ENCODE measurements at places on chromosomes 3 and 15. TPM values are rescaled to one million over a fixed set of nuclear protein-coding genes. Genes with fewer than 3 reads are reported as not detected.

DNA sequence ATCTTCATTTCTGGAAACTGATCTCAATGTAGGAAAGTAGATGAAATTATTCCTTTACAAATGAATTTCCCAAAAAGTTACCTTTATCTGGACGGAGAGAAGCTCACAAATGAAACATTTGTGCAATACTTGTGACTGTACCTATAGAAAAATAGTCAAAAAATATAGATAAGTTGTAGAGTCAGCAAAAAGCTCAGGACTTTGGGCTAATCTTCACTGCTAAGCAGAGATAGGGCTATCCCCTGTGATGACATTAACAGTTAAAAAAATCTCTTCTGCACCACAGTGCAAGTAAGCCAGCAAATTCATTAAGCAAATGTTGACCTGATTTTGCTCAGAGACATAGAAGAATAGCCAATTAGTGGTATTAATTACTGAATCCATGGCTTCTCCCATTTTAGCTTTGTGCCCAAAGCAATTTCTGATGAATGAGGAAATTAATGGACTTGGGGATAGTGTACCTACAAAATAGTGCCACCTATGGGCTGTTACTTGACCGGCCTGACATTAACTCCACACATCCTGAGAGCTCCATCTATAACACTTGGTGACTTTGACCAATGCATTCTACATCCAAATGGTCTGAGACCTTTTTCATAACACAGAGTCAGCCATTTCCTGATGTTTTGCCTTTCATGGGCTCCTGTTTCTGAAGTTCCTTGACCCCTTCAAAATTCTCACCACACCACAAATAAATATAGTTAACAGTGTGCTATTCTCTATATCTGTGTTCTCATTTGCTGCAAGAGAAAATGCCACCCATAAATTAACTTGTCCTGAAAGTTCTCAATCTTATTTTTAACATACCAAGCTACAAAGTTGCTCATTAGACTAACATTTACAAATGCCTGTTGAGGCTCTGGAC is 105.0 kb downstream of the SSR3 start:
- no peaks in the 10 kb centered on the region for H3K27me3 ChIP-seq
- peak; percentile 49 for DNase-seq
- H3K27ac ChIP-seq: no peak overlapping the region
- H3K4me3 ChIP-seq: no peak overlapping the region

DNA sequence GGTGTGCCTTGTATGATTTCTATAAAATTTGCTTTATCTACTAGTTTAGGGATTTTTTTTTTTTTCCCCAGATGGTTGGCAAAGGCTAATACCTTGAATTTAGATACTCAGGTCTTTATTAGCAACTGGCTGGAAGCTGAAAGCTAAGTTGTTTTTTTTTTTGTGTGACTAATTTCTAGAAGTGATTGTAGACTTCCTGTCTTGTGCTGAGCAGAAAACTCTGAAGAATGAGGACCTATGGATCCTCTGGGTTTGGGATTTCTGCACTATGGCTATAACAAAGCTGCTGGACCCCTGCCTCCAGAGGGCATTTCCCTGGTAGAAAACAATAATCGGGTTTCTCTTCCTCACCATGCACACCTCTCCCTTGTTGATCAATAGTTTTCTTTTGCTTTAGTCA is 10.0 kb downstream of the ARIH2 start:
- H3K36me3 ChIP-seq: peaks cover 76% of the 10 kb centered on the region
- H3K4me3 ChIP-seq: no peak overlapping the region
- peaks cover 13% of the 10 kb centered on the region for H3K4me1 ChIP-seq
- H3K27ac ChIP-seq: no peak overlapping the region
- DNase-seq: no peak

DNA sequence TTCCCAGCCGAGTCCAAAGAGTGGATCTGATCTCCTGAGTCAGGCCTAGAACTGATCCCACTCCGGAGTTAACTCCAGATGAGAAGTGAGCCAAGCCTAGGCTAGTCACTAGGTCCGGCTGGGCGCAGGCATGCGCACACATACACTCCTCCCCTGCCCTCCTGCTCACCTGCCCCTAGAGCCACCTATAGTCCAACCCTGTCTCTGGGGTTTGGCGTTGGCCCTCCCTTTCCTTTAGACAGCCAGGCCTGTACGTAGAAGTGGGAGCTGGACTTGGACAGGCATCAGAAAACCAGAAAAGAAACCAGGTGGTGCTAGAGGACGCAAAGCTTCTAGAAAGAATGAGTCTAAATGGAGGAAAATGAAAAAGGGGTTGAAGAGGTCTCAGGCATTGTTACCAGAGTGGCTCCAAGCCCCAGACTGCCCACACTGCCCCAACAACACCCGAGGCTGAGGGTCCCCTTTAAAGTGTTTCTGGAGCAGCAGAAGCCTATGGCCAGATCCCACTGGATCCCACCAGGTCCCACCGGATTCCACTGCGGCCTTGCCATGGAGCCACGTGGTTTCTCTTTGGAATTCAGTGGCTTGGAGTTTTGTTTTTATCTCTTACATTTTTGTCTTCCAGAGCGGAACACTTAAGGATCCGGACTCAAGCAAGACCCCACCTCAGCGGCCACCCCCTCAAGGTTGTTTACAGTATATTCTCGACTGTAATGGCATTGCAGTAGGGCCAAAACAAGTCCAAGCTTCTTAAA is 24.2 kb upstream of the TIMP4 start:
- H3K27me3 ChIP-seq: peaks cover 29% of the 10 kb centered on the region
- peaks cover 3% of the 10 kb centered on the region for H3K4me1 ChIP-seq
- H3K36me3 ChIP-seq: no peaks in the 10 kb centered on the region

DNA sequence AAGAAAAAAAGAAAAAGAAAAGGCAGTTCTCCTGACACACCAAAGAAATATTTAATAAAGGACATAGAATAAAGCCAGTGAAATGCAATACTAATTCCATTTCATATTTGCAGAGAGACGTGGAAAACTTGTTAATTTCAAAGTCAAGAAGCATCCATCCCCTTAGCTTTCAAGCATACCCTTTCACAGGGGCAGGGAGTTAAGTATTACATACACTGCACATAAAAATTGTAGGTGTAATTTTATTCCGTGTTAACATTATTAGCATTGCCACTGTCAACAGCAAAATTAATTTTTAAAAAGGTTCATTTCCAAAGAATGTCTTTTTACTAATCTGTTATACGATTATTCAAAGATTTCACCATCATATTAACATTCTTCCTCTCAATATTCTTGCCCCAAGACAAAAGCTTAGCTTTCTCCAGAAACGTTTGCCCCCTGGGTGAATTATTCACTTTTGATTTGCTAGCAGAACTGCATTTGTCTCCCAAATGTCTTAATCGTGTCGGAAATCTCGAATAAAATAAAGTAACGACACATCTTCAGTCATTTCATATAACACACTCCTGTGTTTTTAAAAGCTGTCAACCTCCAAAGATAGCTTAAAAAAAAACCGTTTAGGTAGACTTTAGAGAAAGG is 517.9 kb downstream of the MECOM start:
- H3K36me3 ChIP-seq: peaks cover 30% of the 10 kb centered on the region
- peak overlapping the region; percentile 60 for H3K4me3 ChIP-seq
- H3K27me3 ChIP-seq: no peaks in the 10 kb centered on the region
- peaks cover 19% of the 10 kb centered on the region for H3K4me1 ChIP-seq

- no peaks in the 10 kb centered on the region for H3K4me1 ChIP-seq
- H3K27me3 ChIP-seq: no peaks in the 10 kb centered on the region
- H3K4me3 ChIP-seq: no peak overlapping the region
- DNase-seq: peak; percentile 46
- no peak overlapping the region for H3K27ac ChIP-seq
- H3K36me3 ChIP-seq: no peaks in the 10 kb centered on the region
Observed at GRCh38 chr15:92091155-92091734, 237.7 kb downstream of the SLCO3A1 start.

- H3K27me3 ChIP-seq: no peaks in the 10 kb centered on the region
- H3K4me1 ChIP-seq: no peaks in the 10 kb centered on the region
- H3K36me3 ChIP-seq: no peaks in the 10 kb centered on the region
Observed at GRCh38 chr15:33160581-33161165, 33.8 kb downstream of the FMN1 start.

GRCh38 chr15:58699769-58700168 is 49.7 kb downstream of the ADAM10 start:
- H3K4me1 ChIP-seq: no peaks in the 10 kb centered on the region
- H3K36me3 ChIP-seq: peaks cover 23% of the 10 kb centered on the region
- no peak overlapping the region for H3K27ac ChIP-seq
- no peak overlapping the region for H3K4me3 ChIP-seq
- no peak for DNase-seq

GRCh38 chr3:142934887-142935269 is 28.6 kb downstream of the PAQR9 start:
- no peak overlapping the region for H3K27ac ChIP-seq
- no peak overlapping the region for H3K4me3 ChIP-seq
- no peaks in the 10 kb centered on the region for H3K27me3 ChIP-seq
- H3K4me1 ChIP-seq: no peaks in the 10 kb centered on the region

GRCh38 chr15:99425657-99426301 is 140.0 kb upstream of the MEF2A start:
- no peak overlapping the region for H3K27ac ChIP-seq
- no peak for DNase-seq
- peaks cover 50% of the 10 kb centered on the region for H3K27me3 ChIP-seq
- H3K4me1 ChIP-seq: no peaks in the 10 kb centered on the region
- no peaks in the 10 kb centered on the region for H3K36me3 ChIP-seq

- no peak overlapping the region for H3K4me3 ChIP-seq
- no peak for DNase-seq
- no peaks in the 10 kb centered on the region for H3K36me3 ChIP-seq
- no peaks in the 10 kb centered on the region for H3K4me1 ChIP-seq
Observed at GRCh38 chr3:150299201-150299600, 108.9 kb upstream of the TSC22D2 start.

GRCh38 chr3:36862076-36862755 is 82.6 kb downstream of the TRANK1 start:
- H3K27me3 ChIP-seq: peaks cover 27% of the 10 kb centered on the region
- DNase-seq: no peak
- H3K27ac ChIP-seq: no peak overlapping the region
- no peaks in the 10 kb centered on the region for H3K36me3 ChIP-seq

DNA sequence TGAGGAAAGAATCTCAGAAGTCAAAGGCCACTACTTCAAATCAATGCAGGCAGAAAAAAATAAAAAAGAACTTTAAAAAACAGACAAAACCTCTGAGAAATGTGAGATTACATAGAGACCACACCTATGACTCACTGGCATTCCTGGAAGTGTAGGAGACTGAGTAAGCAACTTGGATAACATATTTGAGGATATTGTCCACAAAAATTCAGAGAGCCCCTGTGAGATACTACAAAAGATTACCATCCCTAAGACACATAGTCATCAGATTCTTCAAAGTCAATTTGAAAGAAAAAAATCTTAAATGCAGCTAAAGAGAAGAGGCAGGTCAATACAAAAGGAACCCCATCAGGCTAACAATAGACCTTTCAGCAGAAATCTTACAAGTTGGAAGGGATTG is 887.3 kb downstream of the NTRK3 start:
- H3K4me1 ChIP-seq: no peaks in the 10 kb centered on the region
- no peak overlapping the region for H3K4me3 ChIP-seq
- no peaks in the 10 kb centered on the region for H3K36me3 ChIP-seq
- no peaks in the 10 kb centered on the region for H3K27me3 ChIP-seq

- H3K27me3 ChIP-seq: no peaks in the 10 kb centered on the region
- no peak overlapping the region for H3K27ac ChIP-seq
- H3K4me1 ChIP-seq: no peaks in the 10 kb centered on the region
- DNase-seq: no peak
- H3K4me3 ChIP-seq: no peak overlapping the region
Observed at GRCh38 chr3:499001-499761, 302.6 kb downstream of the CHL1 start.

DNA sequence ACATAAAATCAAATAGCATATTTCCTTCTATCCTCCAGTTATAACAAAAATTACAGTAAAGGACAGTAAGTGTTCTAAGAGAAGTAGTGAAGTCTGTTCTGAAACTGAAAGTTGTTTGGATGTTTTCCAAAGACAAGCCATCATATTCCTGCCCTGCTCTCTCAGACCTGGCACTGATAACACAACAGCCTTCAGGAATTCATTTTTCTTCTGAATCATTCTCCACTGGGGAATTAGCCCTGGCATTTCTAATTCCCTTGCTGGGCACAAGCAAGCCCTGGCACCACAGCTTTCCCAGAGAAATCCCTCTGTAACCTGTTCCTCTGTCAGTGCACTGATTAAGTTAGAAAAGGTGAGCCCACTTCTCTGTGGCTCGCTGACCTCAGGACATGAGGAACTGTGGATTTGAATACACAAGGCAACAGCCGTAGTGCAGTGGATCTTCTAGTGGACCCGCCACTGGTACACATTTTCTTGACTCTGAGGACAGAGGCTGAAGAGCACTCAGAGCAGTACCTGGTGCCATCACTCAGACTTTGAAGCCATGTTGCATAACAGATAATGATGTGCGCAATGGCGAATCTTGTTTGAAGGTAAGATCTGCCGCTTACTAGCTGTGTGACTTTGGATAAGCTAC is 61.6 kb downstream of the WWTR1 start:
- H3K36me3 ChIP-seq: no peaks in the 10 kb centered on the region
- no peak for DNase-seq
- H3K27me3 ChIP-seq: no peaks in the 10 kb centered on the region

- peaks cover 44% of the 10 kb centered on the region for H3K4me1 ChIP-seq
- DNase-seq: no peak
- H3K27me3 ChIP-seq: no peaks in the 10 kb centered on the region
- no peaks in the 10 kb centered on the region for H3K36me3 ChIP-seq
Observed at GRCh38 chr15:74397239-74398068, 30.0 kb upstream of the CYP11A1 start.

DNA sequence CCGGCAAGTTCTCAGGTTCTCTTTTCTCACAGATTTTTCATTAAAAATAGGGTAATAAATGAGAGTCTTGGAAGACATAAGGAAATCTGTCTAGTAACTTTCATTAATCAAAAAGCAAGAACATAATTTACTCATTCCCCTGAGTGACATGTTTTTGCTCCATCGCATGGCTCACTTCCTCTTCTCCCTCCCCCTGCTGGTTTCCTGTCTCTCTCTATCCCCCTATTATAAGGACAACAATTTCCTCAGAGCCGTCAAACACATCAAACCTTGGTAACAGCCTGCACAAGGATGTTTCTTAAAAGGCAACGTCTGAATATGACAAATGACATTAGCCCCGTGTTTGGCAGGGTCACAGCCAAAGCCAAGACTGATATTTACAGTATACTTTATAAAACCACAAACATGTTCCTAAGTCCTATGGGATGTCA is 1149.6 kb downstream of the IGSF11 start:
- no peak for DNase-seq
- no peaks in the 10 kb centered on the region for H3K27me3 ChIP-seq
- no peak overlapping the region for H3K27ac ChIP-seq
- H3K4me1 ChIP-seq: no peaks in the 10 kb centered on the region
- no peaks in the 10 kb centered on the region for H3K36me3 ChIP-seq

The NOX5 gene
- polyA plus RNA-seq: not detected

The CMTM8 gene
- not detected for polyA plus RNA-seq

The ANKRD63 gene
- polyA plus RNA-seq: 0.63 TPM

The GP9 gene
- polyA plus RNA-seq: not detected

The STRA6 gene
- polyA plus RNA-seq: 0.65 TPM

The ARPP21 gene
- polyA plus RNA-seq: not detected

Data from K562 (cell line).